ENCODE measurements at places on chromosomes 4 and X. TPM values are rescaled to one million over a fixed set of nuclear protein-coding genes. Genes with fewer than 3 reads are reported as not detected.

The SAP30 gene
- polyA plus RNA-seq, result 20.8 TPM

The LCORL gene
- 11.1 TPM for polyA plus RNA-seq

The WFS1 gene
- polyA plus RNA-seq, result 39.2 TPM

The SULT1E1 gene
- not detected for polyA plus RNA-seq

The PPP2R3B gene
- polyA plus RNA-seq, result 14.6 TPM

The C4orf36 gene
- polyA plus RNA-seq, result 1.0 TPM

The TCEAL4 gene
- 126 TPM for polyA plus RNA-seq

The GLOD5 gene
- polyA plus RNA-seq, result 1.2 TPM

The MAGEB10 gene
- not detected for polyA plus RNA-seq

The SPANXN3 gene
- not detected for polyA plus RNA-seq

The FGFR3 gene
- 28.4 TPM for polyA plus RNA-seq

The MTM1 gene
- polyA plus RNA-seq, result 3.4 TPM

The CENPVL2 gene
- polyA plus RNA-seq, result not detected

The GAGE1 gene
- polyA plus RNA-seq, result not detected

The OPHN1 gene
- 6.8 TPM for polyA plus RNA-seq
